ENCODE measurements at places on chromosomes 6 and 20.

DNA sequence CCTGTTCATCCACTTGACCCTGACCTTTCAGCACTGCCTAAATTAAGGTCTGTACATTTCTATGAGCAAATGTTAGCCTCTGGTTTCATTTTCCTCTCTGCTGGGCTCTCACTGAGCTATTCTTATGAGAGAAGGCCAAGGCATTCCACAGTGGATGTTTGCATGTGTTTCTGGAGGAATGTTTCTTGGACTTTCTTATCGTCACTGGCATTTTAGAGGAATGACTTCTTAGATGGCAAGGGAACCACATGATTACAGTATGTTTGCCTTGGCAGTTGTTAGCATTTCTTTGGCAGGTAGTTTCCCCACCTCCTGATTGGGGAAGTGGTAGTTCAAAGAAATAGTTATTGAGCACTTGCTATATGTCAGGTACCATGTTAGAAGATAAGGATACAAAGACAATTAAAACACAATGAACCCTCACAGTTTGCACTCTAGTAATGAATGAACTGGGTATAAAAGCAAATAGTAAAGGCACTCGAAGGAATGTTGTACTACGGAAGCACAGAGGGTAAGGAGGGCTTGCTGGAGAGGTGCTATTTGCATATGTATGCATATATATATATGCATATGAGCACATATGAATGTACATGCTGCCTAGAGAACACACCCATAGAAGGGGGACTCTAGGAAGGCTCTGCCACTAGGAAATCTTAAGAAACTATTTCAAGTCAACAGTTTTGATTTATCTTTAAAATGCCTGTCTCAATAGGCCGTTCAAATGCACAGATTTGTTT lies 307.4 kb downstream of the EYA4 start:
- H3K4me3 ChIP-seq, result no peak overlapping the region
- no peak for DNase-seq
- H3K27ac ChIP-seq, result no peak overlapping the region
- H3K27me3 ChIP-seq, result peaks cover 46% of the 10 kb centered on the region
- no peaks in the 10 kb centered on the region for H3K36me3 ChIP-seq
- peaks cover 26% of the 10 kb centered on the region for H3K4me1 ChIP-seq

GRCh38 chr6:49072885-49073620 lies 390.0 kb downstream of the MMUT start:
- H3K27me3 ChIP-seq, result no peaks in the 10 kb centered on the region
- H3K27ac ChIP-seq, result no peak overlapping the region
- H3K4me1 ChIP-seq, result no peaks in the 10 kb centered on the region
- no peaks in the 10 kb centered on the region for H3K36me3 ChIP-seq
- H3K4me3 ChIP-seq, result no peak overlapping the region

- DNase-seq, result no peak
- H3K27ac ChIP-seq, result peak overlapping the region; percentile 74
- H3K36me3 ChIP-seq, result no peaks in the 10 kb centered on the region
Observed at GRCh38 chr6:87789198-87789899, 87.3 kb upstream of the AKIRIN2 start.

- H3K4me3 ChIP-seq, result no peak overlapping the region
- H3K27me3 ChIP-seq, result no peaks in the 10 kb centered on the region
- no peaks in the 10 kb centered on the region for H3K4me1 ChIP-seq
- no peak for DNase-seq
Observed at GRCh38 chr6:3687847-3688246, 63.7 kb downstream of the PXDC1 start.

GRCh38 chr6:3364391-3364790 lies 92.5 kb downstream of the SLC22A23 start:
- no peak for DNase-seq
- peaks cover 42% of the 10 kb centered on the region for H3K4me1 ChIP-seq
- no peaks in the 10 kb centered on the region for H3K27me3 ChIP-seq

DNA sequence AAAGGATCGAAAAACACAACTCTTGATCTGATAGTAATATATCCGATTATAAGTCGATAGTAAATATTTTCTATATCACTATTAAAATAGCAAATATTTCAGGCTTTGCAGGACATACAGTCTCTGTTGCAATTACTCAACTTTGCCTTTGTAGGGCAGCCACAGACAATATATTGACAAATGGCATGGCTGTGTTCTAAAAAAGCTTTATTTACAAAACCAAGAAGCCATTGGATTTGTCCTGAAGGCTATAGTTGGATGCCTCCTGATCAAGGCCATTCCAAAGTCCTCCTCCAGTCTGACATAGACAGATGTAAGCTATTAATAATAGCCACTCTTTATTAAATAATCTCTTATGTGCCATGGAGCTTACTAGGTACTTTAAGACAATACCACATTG lies 5.9 kb downstream of the OCSTAMP start:
- H3K36me3 ChIP-seq, result no peaks in the 10 kb centered on the region
- peaks cover 6% of the 10 kb centered on the region for H3K27me3 ChIP-seq
- H3K4me1 ChIP-seq, result no peaks in the 10 kb centered on the region
- no peak overlapping the region for H3K27ac ChIP-seq
- no peak for DNase-seq

DNA sequence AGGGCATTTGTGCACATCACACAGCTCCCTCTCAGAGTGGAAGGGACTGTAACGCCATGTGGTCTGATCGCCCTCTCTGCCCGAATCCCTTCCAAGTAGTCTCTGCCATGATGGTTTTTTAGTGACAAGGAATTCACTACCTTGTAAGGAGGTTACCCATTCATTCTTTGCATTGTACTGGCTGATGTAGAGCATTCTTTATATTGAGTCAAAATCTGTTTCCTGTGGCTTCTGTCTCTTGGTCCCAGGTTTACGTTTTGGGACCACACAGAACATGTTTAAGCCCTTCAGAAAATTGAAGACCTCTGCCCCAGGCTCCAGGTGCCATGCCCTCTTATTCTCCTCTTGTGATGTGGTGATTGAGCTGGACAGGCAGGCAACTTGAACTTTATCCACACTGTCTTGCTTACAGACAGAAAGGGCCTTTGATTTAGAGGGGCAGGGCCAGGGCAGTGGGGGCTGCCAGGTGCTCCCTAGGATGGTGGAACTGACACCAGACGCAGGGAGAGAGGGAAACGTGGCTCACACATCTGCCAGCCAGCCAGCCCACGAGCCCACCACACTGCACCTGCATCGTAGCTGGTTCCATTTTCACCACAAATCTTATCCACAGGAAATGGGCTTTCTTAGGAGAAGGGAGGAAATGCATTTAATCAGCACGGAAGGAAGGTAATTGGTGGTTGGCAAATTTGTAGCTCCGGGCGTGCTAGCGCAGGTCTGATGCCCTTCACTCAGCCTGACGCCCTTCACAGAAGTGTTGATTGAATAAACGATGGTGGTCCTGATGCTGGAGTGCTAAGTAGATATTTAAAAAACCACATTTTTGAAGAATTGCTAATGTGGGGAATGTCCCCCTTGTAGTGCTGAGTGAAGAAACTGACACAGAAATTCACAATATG lies 78.2 kb downstream of the TCP11 start:
- H3K4me3 ChIP-seq, result no peak overlapping the region
- H3K4me1 ChIP-seq, result peaks cover 9% of the 10 kb centered on the region
- DNase-seq, result no peak
- H3K27me3 ChIP-seq, result no peaks in the 10 kb centered on the region

- peak overlapping the region; percentile 56 for H3K27ac ChIP-seq
- no peaks in the 10 kb centered on the region for H3K36me3 ChIP-seq
- peak overlapping the region; percentile 20 for H3K4me3 ChIP-seq
- H3K27me3 ChIP-seq, result no peaks in the 10 kb centered on the region
- no peak for DNase-seq
Observed at GRCh38 chr6:84082689-84083265, 49.2 kb downstream of the MRAP2 start.

DNA sequence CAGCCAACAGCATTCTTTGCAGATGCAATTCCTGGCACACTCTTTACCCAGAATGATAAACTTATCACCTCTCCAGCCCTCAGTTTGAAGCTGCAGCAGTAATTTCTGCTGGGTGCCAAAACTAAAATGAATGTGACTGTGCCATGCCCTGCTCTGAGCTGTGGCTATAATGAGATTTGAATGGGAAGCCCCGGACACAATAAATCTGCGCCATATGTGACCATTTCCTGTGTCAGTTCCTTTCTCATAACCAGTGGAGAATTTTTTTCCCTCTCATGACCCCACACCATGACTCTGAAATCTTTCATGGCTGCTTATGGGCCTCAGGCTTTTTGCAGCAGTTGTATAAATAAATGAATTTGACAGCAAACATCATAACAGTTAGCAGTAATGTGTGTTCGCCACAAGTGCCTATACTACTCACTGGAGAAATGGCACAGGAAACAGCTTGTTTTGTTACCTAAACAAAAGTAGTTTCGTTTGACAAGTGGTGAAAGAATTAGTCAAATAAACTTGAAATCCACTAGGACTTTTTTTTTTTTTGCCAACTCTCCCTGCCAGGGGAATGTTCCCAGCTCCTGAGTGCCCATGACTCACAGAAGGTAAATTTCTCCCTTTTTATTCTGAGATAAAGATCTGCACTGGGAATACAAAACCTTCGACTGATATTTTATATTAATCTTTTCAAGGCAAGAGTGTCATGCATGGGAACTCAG lies 408.4 kb downstream of the PKHD1 start:
- no peak overlapping the region for H3K4me3 ChIP-seq
- H3K27ac ChIP-seq, result no peak overlapping the region
- H3K4me1 ChIP-seq, result peaks cover 13% of the 10 kb centered on the region
- DNase-seq, result no peak
- no peaks in the 10 kb centered on the region for H3K36me3 ChIP-seq
- H3K27me3 ChIP-seq, result peaks cover 35% of the 10 kb centered on the region

GRCh38 chr20:44901974-44902373 lies 7.9 kb upstream of the PABPC1L start:
- no peaks in the 10 kb centered on the region for H3K27me3 ChIP-seq
- H3K36me3 ChIP-seq, result peaks cover 18% of the 10 kb centered on the region
- peak overlapping the region; percentile 72 for H3K27ac ChIP-seq
- no peak overlapping the region for H3K4me3 ChIP-seq
- H3K4me1 ChIP-seq, result peaks cover 7% of the 10 kb centered on the region

- H3K27me3 ChIP-seq, result peaks cover 8% of the 10 kb centered on the region
- no peak overlapping the region for H3K27ac ChIP-seq
- DNase-seq, result no peak
Observed at GRCh38 chr6:44737341-44737740, 349.8 kb downstream of the CDC5L start.

DNA sequence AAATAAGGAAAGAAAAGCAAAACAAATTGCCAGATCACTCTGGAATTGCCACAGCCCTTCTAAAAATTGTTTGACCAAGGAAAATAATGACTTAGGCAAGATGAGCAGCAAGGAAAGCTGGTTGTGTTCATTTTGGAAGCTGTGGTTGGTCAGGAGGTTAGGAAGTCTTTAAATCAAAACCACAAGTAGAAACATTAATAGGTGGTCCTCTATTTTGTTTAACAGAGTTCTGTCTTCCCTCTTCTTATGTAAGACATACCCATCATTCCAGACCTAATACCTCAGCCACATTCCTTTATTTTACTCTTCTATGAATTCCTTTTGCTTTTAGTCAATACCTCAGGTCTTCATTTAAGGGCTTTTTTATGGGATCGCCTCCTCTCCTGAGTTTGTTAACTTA lies 422.2 kb upstream of the PLCB4 start:
- H3K4me3 ChIP-seq, result no peak overlapping the region
- H3K4me1 ChIP-seq, result peaks cover 8% of the 10 kb centered on the region
- H3K27ac ChIP-seq, result no peak overlapping the region
- H3K27me3 ChIP-seq, result no peaks in the 10 kb centered on the region

GRCh38 chr20:58696411-58696961 lies 3.9 kb downstream of the NPEPL1 start:
- no peaks in the 10 kb centered on the region for H3K4me1 ChIP-seq
- DNase-seq, result no peak
- peaks cover 10% of the 10 kb centered on the region for H3K36me3 ChIP-seq
- H3K4me3 ChIP-seq, result no peak overlapping the region
- H3K27me3 ChIP-seq, result no peaks in the 10 kb centered on the region
- H3K27ac ChIP-seq, result no peak overlapping the region

DNA sequence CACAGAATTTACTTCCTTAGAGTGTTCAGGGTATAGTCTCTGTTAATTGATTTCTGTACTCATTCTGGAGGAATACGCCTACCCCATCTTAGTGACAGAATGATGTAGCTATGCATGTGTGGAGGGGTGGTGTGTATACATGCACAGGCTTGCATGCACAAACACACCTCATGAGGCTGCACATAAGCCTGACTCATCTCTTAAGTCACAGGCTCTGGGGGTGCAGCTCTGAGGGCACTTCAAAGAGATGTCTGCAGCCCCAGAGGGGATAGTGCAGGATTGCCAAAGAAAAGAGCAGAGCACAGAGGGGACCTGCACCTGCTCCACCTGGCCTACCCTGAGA lies 24.6 kb downstream of the TBX18 start:
- peaks cover 19% of the 10 kb centered on the region for H3K27me3 ChIP-seq
- H3K4me3 ChIP-seq, result no peak overlapping the region
- no peaks in the 10 kb centered on the region for H3K4me1 ChIP-seq
- no peak overlapping the region for H3K27ac ChIP-seq

DNA sequence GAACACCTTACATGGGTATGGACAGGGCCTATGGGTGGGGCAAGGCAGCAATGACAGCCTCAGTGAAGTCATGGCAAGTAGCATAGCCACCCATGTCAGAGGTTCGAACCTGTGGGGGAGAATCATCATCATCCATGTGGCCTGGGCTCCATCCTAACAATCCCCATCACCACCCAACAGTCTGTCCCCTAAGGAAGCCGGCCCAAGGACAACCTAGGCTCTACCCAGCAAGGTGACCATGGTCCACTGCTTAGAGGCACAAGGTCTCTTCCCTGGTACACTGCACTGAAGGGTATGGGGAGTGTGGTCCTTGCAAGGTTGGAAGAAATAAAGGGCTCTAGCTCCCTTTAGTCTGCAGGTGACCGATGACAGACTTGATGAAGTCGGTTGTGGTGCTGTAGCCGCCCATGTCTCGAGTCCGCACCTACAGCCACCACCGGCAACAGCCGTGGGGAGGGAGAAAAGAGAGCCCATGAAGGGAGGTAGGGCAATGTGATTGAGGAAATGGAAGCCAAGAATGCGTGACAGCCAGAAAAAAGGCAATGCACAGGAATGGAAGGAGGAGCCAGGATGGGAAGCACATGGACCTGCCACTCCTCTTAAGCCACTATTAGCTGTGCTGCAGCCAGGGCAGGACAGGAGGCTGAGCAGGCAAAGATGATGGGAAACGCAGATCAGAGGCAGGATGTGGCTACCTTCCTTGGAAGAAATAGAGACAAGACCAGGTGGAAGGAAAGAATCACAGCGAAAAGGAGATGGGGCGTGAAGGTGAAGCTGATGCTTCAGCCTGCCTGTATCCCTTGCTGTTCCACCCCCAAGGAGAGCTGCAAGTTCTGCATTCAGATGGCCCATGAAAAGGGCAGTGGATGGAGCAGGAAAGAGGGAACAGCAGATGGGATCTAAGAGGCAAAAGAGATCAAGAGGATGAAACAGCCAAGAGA lies 5.3 kb downstream of the IDH3B start:
- H3K36me3 ChIP-seq, result peaks cover 54% of the 10 kb centered on the region
- peak overlapping the region; percentile 68 for H3K27ac ChIP-seq
- DNase-seq, result no peak
- peak overlapping the region; percentile 66 for H3K4me3 ChIP-seq
- no peaks in the 10 kb centered on the region for H3K27me3 ChIP-seq
